Activated CD4-positive, alpha-beta T cell treated with anti-CD3 and anti-CD28 coated beads, Interleukin-2, amount 50 U/mL, for 4 hours (primary cell): ENCODE measurements at places on chromosomes 12 and 14.

DNA sequence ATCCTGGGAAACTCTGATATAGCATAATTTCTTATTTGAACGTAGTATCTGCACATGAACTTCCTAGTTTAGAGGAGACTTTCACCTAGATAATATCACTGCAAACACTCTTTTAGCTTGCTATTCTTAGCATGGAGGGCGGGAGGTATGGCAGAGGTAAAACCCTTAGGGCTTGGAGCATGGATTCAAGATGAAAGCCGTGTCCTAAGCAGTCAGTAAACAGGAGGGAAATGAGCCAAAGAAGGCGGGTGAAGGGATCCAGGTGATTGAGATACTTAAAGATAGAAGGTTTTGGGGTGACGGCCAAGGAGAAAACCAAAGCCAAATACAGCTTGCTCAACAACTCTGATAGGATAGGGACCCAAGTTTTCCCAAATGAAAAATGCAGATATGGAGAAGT, 107.1 kb upstream of the BCAT1 start:
- DNase-seq, result no peak

DNA sequence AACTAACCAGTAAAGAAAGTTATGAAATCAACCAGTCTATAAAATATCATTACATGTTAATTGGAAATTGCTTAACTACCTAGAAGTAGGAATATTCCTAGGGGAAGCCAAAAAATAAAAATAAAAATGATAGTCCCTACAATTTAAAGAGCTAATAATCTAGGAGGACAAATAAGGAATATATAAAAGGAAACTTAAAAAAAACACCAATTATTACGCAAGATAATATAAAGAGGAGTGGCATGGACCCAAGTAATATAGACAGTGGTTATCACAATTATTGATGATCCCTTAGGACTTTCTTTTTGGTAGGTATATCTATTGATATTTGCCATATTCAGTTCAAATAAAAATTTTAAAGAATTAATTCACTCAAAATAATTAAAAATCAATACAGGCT, 498.7 kb downstream of the SOX5 start:
- no peak for DNase-seq

GRCh38 chr12:105018012-105018411, 31.9 kb downstream of the NOPCHAP1 start:
- DNase-seq, result no peak

- no peak for DNase-seq
Measured at GRCh38 chr14:100173353-100173752, 13.9 kb upstream of the DEGS2 start.

GRCh38 chr12:44457465-44457864, 418.6 kb downstream of the NELL2 start:
- DNase-seq, result no peak

DNA sequence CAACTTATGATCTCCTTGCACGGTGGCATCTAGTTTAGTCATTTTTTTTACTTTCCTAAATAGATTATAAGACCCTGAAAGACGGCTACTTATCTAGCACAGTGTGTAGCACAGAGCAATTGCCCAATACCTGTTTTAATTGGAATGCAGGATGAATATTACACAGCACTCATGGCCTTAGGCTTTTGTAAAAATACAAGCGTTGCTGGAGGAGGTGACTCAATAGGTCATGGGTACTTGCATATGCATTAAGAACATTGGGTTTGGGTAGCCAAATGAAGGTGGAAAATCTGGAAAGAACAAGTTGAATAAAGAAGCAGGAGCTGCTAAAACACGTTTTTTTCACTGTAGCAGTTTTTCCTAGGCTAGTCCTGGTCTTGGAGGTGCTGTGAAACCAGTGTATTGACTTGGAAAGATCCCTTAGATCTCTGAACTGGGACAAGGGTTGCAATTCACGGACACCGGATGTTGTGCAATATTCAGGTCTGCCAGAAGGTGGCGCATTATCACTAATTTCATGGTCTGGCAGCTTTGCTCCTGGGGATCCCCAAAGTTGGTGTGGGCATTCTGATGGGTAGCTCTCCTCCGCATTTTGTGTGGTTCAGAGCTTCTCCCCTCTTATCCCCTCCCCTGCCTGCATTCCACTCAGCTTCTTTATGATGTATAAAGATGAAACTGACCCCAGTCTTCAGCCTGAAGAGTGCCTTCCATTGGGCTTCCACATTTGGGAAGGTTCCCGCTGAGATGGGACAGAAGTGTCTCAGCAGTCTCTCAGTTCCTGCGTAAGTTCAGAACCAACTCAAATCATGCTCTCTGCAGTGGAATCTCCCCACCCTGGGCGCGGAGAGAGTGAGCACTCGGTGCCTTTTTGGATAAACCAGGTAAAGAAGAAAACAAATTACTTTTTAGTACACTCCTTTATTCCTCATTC, 278.3 kb downstream of the NRXN3 start:
- DNase-seq, result no peak

- DNase-seq, result no peak
Measured at GRCh38 chr12:105970885-105971284, 167.9 kb downstream of the NUAK1 start.

DNA sequence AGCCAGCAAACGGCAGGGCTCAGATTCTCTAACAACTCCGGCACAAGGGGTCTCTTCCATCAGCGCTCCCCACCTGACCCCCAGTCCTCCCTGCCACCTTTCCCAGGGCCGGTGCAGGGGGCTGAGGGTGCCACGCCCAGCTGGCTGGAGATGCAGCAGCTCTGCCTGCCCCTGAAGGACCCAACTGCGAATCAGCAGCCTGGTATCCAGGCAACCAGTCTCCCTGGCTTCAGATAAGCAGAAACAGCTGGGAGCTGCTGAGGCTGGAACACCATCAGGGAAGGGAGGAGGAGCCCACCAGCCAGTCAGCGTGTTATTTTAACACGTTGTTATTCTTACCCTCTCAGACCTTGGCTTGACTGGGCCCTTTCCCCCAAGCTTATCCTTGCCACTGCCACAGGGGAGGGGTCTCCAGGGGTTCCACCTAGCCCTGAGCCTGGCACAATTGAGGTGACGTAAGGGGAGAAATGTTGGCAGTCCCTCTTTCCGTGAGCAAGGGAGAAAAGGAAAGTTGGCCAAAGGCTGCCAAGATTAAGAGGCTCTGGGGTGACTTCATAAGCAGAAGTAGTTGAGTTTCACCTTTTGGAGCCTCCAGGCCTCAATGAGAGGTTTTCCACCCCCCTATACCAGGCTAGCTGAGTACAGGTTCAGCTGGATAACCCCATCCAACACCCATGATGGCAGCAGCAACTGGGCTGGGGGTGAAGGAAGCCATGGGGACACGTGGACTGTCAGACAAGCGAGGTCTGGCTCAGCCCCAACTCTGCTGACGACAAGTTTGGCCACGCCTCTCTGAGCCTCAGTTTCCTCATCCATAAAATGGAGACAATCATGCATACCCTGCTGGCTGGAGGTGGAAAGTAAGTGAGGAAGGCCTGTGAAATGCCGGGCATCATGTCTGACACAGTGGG, 91.1 kb downstream of the IRF2BPL start:
- DNase-seq, result no peak

DNA sequence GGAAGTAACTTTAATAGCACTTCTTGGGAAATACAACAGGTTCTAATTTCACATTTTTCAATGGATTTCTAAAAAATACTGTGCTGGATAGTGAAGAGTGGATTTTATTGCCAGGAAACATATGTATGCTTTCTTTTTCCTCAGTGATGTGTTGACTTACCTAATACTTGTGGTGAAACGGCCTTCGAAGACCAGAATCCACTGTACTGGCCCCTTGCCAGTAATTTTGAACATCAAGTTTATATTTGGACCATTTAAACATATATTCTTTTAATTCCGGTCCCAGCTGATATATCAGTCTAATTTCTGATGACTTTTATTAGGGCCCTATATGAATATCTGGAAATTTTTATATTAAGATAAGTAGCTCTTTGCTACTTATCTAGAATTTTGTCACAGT, 1.8 kb downstream of the MSRB3 start:
- no peak for DNase-seq

GRCh38 chr12:122934722-122935121, 31.5 kb downstream of the ABCB9 start:
- no peak for DNase-seq

- no peak for DNase-seq
Measured at GRCh38 chr14:38705220-38705619, 397.8 kb downstream of the SEC23A start.

- DNase-seq, result no peak
Measured at GRCh38 chr12:132581348-132582057, 28.9 kb downstream of the LRCOL1 start.

GRCh38 chr12:14393751-14394150, 28.3 kb downstream of the ATF7IP start:
- no peak for DNase-seq
